ENCODE measurements at places on chromosomes 2 and 18.

- no peak for DNase-seq
Observed at GRCh38 chr2:51413726-51414125, 381.8 kb upstream of the NRXN1 start.

DNA sequence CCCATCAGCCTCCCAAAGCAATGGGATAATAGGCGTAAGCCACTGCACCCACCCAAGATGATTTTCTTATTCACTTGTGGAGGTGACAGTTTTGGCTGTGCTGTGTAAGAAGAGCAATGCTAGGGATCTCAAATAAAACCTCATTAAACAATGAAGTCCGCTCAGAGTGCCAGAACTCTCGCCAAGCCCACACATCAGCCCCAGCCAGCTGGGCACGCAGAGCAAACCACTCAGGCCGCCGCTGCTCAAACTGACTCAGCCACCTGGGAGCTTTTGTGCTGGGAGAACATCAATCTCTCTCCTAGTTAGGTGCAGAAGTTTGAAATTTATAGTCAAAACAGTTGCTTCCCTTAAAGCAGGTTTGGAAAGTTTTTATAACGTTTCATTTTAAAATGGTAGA lies 47.6 kb downstream of the RNF152 start:
- DNase-seq, result no peak

GRCh38 chr18:6591491-6591890 lies 138.0 kb upstream of the ARHGAP28 start:
- no peak for DNase-seq

GRCh38 chr2:150167711-150168110 lies 319.8 kb downstream of the RND3 start:
- DNase-seq, result no peak

DNA sequence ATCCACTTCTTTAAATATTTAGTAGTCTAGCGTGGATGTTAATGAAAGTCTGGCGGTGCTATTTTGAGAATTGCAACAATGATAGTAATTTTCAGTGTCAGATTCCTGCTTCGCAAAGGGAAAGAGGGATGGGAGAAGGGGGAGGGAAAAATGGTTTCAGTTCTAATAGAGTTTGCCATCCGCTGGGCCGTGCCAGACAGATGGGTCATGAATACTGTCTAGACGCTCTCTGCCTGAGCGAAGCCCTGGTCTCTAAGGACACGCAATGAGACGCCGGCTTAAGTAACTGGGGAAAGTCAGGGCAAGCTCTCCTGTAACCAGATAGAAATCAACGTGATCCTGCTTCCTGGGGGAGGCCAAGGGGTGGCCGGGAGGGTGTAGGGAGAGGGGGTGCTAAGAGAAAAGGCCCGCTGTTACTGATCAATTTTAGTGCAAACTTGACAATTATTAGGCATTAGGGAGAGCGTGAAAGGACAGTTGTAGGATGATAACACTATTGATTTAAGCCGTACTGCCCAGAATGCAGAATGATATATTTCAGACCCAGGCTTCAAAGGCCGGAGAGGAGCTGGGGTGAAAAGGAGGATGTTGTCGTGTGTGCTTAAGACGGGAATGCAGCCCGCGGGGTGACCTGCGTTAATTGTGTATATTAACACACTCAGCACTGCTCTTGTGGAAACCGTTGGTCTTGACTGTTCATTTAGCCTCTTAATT lies 229.2 kb downstream of the LDLRAD4 start:
- DNase-seq, result no peak

GRCh38 chr2:19120941-19121750 lies 237.3 kb downstream of the OSR1 start:
- DNase-seq, result no peak

DNA sequence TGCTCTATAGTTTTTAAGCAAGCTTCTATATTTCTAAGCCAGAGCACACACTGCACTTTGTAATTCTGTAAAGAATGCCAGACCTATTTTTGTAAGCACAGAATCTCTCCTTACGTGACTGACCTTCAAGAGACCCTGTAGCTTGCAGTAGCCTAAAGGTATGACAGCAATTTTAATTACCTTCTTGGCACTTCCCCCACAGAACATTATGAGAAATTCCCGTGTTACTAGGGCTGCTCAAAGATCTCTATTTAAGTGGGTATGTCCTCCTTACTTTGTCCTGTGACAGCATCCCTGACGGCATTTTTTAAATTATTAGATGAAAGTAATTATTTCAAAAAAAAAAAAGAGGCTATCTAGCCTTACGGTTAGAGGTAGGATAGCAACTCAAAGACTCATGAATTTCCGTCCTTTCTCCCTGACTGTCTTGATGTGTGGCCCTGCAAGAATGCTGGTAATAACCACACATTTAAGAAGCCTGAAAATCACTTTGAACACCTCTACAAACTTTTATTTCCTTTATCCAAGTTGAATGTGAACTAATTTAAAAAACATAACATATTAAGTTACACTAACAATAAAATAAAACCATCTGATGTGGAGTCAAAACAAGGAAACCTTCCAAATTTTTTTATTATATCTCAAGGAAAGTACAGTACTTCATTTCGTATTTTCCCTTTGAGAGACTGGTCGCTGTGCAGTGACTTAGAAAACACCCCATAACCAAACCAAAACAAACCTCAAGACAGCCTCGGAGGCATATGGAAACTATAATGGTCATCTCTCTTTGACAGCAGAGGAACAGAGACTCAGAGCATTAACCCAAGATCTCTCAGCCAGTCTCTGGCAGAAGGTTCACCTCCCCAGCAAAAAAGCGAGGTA lies 54.9 kb downstream of the THUMPD2 start:
- no peak for DNase-seq

GRCh38 chr2:148530350-148530749 lies 114.2 kb upstream of the EPC2 start:
- no peak for DNase-seq

- DNase-seq, result no peak
Observed at GRCh38 chr2:198325359-198325758, 521.0 kb downstream of the PLCL1 start.

- no peak for DNase-seq
Observed at GRCh38 chr2:68709421-68709911, 25.1 kb upstream of the ARHGAP25 start.

GRCh38 chr18:68699043-68699442 lies 15.9 kb downstream of the TMX3 start:
- no peak for DNase-seq

DNA sequence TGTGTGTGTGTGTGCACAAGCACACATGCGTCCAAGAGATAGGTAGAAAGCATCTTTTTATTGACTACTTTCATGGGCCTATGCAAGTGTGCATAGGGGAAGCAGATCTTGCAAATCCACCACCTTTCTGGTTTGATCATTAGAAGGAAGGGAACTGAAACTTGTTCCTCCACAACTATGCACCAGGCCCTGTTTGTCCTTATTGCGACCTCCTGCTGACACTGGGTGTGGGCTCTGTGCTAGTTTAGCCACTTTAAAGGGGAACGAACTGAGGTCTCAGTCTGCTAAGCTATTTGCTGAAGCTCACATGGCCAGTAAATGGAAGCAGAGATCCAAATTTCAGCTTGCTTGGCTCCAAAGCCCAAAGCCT lies 32.1 kb upstream of the INSIG2 start:
- no peak for DNase-seq

- DNase-seq, result no peak
Observed at GRCh38 chr2:217412721-217413120, 552.9 kb upstream of the TNP1 start.

DNA sequence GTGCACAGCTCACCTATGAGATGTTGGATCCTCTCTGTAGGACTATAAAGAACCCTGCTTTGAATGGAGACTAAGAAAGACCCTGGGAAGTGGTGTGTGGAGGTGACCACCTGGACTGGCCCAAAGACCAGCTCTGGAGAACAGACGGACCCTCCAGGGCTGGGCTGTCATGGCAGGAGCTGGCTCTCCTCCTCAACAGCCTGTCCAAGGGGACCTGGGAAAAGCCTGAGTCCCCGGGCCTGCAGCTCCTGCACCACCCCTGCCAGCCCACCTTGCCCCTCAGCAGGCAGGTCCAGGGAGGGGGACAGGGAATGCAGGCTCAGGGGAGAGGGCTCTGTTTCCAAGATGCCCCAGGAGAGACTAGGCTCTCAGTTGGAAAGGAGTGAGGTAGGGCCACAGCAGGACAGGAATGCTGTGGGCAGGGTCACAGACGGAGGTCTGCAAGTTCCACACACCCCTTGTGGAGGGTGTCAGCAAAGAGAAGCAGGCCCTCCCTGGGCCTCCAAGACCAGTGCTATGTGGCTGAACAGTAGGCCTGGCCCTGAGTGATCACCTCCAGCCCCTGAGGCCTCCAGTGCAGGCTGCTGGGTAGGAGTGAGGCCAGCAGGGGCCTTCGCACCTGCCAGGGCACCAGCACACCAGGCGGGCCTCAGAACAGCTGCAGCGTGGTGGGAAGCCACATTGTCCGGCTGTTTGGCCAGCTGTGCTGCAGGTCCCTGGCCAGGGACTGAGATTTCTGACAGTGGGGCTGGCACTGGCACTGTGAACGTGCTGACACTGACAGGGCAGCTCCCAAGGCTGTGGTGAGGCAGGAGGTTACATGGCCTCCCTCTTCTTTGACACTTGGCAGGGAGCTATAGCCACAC lies 86.4 kb upstream of the OTOS start:
- no peak for DNase-seq

- no peak for DNase-seq
Observed at GRCh38 chr2:10775831-10776230, 36.8 kb downstream of the PDIA6 start.

- DNase-seq, result no peak
Observed at GRCh38 chr2:97068074-97068473, 26.6 kb downstream of the FAHD2B start.

DNA sequence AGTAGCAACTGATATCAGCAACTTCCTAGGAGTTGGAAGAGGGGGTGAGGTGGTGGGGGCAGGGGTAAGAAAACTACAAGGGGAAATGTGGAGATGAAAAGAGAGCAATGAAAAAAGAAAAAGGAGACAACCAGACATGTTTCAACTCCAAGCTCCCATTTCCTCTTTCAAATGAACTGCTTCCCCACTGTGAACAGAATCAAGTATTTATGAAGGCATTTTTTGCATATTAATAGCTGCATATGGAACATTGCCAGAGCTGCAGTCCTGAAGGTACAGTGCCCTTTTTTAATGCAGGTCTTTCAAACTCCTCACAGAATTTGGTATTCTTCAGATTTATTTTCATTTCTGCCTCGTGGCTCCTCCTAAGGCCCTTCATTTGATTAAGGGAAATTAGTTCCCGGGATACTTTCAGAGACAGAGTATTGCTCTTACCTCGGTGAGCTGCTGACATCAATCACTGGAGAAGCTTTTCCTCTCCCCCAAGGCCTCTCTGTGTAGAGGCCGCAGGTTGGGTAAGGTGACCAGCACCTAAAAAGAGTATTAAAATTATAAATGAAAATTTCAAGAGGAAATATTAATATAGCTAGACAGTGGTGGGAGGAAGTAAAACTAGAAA lies 68.4 kb downstream of the KIAA2012 start:
- DNase-seq, result no peak

DNA sequence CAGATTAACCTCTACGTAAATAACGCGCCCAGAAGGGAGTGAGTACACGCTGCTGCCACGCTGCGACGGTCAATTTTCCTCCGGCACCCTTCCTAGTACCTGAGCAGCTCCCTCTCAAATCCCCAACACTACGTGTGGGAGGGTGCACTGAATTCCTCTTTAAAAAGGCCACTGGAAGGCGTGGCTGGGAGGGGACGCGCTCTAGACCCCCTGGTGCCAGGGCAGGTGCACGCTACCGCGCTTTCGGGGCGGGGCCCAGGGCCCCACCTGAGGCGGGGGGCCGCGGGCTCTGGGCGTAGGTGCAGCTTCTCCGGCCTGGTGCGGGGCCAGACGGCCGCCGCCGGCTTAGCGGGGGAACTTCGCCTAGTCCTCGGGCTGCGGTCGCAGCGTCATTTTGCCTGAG lies 668 bp upstream of the ANKRD12 start:
- DNase-seq, result no peak

GRCh38 chr2:28155627-28156026 lies 237.0 kb upstream of the FOSL2 start:
- no peak for DNase-seq

- DNase-seq, result no peak
Observed at GRCh38 chr2:66490588-66491001, 55.7 kb downstream of the MEIS1 start.

- no peak for DNase-seq
Observed at GRCh38 chr2:60979231-60979630, 38.3 kb upstream of the PEX13 start.

DNA sequence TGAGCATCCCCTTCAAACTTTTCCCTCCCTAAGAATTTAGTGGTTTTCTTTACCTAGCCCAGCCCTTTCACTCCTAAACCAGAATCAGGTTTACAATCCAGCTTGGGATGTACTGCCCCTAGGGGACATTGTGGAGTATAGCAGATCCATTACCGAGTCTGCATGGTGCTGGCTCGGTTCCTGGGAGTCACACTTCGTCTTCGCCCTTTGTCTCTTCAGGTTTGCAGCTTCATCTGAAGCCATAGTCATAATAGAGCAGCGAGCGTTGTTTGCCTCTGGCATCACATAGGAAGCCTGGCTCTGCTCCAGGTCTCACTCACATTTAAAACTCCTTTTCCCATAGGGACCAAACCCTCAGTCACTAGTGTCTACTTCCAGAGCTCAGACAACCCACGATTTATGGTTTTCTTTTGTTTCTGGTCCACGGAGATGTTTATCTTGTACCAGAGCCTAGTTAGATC lies 16.8 kb upstream of the LYPD6 start:
- DNase-seq, result no peak

GRCh38 chr2:11598228-11598731 lies 64.4 kb downstream of the GREB1 start:
- DNase-seq, result no peak

DNA sequence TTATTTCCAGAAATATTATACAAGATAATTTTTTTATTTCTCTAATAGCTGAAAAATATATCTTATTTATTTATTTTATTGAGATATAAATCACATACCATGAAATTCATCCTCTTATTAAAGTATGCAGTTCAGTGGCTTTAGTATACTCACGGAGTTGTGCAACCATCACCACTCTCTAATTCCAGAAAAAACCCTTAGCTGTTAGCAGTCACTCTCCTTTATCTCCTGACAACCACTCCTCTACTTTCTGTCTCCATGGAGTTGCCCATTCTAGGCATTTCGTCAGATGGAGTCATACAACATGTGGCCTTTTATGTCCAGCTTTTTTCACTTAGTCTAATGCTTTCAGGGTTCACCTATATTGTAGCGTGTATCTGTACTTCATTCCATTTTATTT lies 66.5 kb downstream of the TCF7L1 start:
- DNase-seq, result no peak

DNA sequence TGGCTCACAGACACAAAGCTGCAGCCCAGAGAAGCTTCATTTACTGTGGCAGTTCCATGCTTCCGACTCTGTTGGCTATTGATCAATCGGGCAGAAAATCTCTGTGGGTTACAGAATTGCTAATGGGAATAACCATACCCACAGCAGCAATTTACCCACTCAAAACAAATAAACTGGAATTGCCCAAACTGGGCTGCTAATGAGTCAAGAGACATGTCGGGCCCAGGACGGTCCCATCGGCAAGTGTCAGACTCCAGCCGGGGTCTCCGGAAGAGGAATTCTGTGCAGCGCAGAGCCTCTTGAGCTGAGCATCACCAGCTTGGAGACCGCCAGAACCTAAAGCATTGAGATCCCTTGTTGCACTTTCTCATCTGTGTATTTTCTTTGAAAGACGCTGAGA lies 67.8 kb downstream of the TMEM18 start:
- DNase-seq, result no peak

- DNase-seq, result no peak
Observed at GRCh38 chr2:142983174-142983573, 105.7 kb downstream of the KYNU start.

- DNase-seq, result no peak
Observed at GRCh38 chr2:109188496-109188890, 59.5 kb downstream of the SH3RF3 start.

Measured in effector memory CD4-positive, alpha-beta T cell (primary cell).